ENCODE measurements at places on chromosomes 11 and 22.

DNA sequence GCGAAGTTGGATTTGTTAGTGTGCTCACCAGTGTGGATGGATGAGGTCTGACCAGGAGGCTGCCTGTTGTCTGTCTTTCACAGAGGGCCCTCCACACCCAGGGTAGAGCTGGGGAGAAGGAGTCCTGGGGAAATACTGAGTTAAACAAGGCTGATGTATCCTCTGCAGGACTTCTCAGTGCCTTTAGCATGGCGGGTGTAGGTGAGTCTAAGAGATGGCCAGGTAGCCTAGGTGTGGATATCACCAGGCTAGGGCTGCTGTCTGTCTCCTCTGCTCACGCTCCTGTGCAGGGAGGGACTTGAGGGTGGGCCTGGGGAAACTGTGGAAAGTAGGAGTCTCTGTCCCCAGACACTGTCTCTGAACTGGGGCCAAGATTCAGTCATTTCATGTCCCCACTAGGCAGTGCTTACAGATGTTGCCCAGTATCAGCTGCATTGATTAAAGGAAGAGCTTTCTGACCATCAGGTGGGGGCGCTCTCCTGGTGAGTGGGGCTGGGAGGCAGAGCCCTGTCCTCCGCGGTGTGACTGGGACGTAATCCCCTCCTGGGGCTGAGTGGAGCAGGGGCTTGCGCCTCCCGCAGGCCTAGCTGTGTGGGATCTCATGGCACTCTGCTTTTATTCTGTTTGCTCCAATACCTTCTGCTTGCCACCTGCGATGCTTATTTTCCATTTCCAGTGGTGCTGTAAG, 35.5 kb upstream of the CCDC188 start:
- DNase-seq = no peak

DNA sequence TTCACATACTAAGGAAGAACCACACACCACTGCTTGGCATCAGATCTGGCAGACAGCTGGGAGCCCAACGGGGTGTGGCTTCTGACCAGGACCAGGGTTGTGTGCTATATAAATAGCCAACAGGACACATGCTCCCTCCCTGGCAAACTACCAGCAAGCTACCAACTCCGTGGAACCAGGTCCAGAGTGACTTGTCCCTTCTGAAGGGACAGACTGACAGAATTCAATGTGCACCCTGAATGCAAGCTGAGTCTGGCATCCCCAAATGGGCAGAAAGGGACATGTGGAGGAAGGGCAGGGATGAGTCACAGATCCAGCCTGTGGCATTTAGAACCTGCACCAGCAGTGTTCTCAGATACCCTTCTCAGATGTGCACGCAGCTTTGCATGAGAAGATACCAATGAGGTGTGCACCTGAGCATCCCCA, 92.9 kb downstream of the MICAL3 start:
- no peak for DNase-seq

DNA sequence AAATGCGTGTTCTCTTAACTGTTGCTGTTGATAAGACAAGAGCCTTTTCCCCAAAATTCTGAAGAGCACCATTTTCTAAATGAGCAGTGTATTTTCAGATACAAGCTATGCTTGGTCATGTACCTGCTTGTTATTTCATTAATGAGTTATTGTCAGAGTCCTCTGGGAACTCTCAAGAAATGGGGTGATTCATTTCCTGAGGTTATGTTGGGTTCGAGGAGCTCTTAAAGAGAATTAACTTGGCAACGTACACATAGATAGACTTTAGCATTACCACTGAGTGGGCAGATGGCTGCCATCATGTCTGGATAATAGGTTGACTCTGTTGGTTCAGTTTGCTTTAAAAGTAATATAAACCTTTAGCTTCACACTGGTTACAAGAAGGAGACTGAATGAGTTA, 87.9 kb upstream of the SORL1-AS1 start:
- DNase-seq = no peak

DNA sequence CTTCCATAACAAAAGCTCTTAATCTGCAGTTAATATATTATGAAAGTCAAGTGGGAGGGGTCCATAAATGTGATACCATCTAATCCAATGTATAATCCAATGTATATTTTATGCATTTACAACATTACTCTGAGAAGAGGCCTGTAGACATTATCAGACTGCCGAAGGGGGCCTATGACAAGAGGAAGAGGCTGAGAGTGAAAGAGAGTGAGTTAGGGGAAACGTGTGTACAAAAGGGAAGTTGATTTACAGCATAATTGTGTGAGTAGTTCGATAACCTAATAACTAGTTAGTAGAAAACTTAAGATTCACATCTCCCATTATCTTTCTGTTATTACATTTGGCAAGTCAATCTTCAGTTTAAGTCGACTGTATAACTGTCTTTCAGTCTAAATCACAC, 86.6 kb downstream of the DDX10 start:
- no peak for DNase-seq

GRCh38 chr11:63462137-63462536, 28.8 kb downstream of the PLAAT5 start:
- DNase-seq = no peak

- no peak for DNase-seq
Observed at GRCh38 chr22:48959496-48959895, 868.2 kb downstream of the BRD1 start.

DNA sequence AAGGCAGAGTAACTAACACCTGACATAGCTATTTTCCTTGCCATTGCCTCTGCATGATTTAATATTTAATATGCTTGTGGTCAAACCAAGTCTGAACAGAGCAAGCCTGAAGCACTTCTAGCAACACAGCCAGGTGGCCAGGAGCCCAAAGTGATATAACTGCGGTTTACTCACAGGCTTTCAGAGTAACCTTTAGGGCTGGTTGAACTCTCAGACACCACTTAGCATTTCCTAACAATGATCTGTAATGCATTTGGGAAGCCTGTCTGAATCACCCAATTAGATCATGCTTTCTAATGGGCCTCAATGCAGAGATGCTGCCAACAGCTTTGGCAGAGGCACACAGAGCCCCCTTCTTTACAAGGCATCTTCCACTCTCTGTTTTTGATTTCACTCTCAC, 96.1 kb downstream of the FDX1 start:
- DNase-seq = peak; percentile 17

- no peak for DNase-seq
Observed at GRCh38 chr11:3894128-3894731, 38.8 kb downstream of the STIM1 start.

DNA sequence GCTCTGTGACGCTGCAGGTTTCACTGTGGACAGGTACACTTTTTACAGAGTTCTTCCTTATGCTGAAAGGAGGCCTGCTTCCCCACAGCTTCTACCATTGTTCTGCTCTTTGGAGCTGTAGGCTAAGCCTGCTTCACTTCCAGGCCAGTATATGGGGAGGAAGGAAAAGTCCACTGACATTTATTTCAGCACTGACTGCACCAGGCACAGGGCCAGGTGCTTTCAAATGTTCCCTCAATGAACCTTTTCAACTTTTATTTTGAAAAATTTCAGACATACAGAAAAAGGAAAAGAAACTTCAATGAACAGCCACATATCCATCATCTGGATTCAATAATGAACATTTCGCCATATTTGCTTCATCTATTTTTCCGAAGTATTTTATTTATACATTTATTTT, 22.0 kb downstream of the POU2F3 start:
- DNase-seq = no peak

DNA sequence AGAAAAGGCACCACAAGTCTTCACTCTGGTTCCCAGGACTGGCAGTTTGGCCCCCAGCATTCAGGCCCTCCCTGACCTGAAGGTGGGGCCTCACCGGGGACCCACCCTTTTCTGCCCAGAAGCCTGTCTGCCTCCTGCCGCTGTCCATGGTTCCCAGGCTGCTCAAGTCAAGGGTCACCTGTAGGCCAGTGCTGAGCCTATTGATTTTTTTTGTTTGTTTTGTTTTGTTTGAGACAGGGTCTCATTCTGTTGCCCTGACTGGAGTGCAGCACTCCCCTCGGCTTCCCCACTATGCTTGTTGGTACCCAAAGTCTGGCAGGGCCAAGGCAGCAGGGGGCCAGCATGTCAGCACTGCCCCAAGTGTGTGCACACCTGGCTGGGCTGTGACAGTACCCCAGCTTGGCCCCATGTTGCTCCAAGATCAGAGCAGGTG, 11.0 kb upstream of the MED17 start:
- DNase-seq = no peak

DNA sequence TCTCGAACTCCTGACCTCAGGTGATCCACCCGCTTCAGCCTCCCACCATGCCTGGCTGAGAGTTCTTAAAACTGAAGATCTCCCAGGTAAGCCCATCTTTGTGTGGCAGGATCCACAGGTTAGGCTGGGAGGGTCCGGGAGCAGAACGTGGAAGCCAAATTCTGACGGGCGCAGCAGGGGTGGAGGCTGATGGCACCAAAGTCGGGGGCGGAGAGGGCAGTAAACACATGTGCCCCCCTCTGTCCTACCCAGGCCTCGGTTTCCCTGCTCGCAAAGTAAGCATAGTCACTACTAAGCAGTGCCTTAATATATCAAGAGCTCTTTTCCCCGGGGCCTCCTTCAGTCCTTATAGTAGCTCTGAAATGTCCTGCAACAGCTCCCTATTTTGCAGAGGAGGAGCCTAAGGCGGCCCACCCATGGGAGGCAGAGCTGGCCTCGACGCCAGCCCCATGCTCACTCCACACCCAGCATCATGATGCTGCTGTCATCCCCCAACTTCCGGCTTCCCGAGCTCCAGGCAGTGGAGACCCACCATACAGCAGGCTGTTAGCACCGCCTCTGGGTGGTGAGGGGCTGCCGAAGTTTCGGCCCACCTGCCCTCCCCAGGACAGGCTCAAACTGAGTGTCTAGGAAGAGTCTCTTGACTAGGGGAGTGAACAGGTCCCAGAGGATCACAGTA, 230.0 kb downstream of the CTTN start:
- no peak for DNase-seq

GRCh38 chr22:19429950-19430889, 1.3 kb downstream of the HIRA start:
- DNase-seq = no peak

GRCh38 chr11:29534836-29535235, 482.0 kb downstream of the KCNA4 start:
- no peak for DNase-seq

GRCh38 chr11:120272303-120272702, 32.4 kb downstream of the POU2F3 start:
- DNase-seq = no peak

GRCh38 chr11:57458060-57458409, 2.3 kb upstream of the RTN4RL2 start:
- DNase-seq = peak; percentile 28

DNA sequence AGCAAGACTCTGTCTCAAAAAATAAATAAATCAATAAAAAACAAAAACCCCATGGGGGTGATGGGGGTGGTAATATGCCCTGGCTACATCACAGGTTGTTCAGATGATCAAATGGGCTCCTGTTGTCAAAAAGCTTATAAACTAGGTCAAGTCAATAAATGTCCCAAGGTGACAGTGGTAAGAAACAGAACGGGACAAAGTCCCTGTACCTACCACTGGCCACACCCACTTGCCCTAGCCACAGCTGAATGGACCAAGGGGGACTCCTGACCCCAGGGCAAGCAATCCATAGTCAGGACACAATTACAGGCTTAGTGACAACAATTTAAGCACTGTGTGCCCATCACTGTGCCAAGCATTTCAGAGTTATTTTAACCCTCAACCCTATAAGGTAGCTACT, 6.0 kb downstream of the NAGA start:
- no peak for DNase-seq

DNA sequence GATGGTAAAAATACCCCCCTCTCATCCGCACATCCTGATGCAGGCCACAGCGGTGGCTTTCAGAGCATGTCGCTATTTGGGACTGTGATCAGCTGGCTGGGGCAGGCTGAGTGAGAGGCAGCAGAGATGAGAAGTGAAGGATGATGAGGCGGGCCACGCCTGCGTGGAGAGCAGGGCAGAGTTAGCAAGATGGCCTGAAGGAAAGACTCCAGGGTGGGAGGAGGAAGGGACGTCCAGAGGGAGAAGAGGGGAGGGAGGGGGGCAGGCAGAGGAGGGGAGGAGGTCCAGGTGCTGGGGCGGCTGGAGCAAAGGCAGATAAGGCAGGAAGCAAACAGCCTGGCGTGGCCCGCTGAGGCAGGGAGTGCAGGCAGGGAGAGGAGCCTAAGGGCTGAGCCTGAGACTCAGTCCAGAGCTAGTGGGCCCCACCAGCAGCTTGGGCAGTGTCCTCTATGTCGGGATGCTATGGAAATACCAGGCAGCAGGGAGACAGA, 29.1 kb downstream of the LRFN4 start:
- no peak for DNase-seq

DNA sequence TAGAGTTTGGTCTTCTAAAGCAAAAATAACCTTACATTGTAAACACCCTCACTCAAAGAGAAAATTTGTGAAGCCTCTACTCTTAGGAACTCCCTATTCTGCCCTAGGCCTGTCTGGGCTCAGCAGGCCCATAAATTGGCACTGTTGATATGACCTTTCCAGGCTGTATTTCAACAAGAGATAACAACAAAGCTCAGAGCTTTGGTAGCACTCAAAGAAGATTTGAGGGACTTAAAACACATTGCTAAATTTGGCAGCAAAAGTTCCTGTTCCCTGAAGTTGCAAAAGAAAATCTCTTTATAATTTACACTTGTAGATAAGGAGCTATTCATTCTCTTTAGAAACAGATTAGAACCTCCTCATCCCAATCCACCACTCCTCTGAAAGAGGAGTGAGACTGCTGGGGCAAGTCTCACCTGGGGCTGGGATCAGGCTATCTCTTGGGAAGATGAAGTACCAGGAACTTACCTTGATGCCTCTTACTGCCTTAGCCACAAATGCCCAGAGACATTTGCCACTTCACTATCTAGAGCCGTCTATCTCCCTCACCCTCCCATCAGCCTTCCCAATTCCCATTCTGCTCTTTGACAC, 110.4 kb upstream of the AKIP1 start:
- no peak for DNase-seq

- DNase-seq = no peak
Observed at GRCh38 chr11:10945196-10945595, 87.3 kb upstream of the ZBED5 start.

- DNase-seq = peak; percentile 50
Observed at GRCh38 chr11:35292279-35292678, 127.1 kb downstream of the SLC1A2 start.

GRCh38 chr11:118366287-118366686, 6.9 kb downstream of the UBE4A start:
- DNase-seq = no peak

DNA sequence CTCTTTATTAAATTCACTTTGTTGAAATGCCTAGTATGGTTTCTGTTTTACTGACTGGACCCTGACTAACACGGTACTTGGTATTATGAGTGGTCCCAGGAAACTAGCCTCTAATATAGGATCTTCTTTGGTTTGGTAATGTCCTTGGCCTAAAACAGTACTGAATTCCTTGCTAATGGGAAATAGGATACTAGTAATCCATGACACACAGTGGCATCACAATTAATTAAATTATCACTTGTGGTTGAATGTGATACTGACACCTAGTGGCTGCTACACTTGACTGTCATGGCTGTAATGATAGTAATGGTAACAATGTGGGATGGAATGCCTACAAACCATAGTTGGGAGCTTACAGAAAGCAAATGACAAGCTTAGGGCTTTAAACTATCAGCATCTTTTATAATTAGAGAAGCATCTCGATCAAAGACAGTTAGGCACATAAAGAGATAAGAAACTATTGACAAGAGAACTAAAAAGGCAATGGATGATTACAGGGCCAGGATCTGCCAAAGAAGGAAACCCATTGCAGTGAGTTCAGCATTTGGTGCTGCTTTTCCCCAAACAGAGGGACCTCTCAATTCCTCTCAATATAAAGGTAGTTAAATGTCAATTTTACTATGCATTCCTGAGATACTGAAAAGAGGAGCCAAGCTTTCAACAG, 8.6 kb downstream of the DNHD1 start:
- DNase-seq = peak; percentile 15
